IMR-90 (cell line): ENCODE measurements at places on chromosomes 3 and 15.

DNA sequence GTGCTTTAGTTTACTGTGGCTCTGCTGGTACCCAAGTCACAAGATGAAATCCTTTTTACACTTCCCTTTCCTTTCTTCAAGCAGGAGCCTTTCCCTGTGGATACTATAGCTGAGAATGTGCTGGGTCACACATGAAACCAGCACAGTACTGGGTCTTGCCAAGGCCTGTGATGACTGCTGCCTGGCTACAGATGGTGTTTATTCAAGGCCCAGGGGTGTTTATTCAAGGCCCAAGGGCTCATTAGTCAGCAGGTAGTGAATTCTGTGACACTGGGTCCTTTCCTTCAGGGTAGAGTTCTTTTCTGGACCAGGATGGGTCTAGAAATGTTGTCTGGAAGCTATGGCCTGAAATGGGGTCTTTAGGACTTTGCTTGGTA, 99.4 kb downstream of the SH3GL3 start:
- H3K27ac ChIP-seq, result no peak overlapping the region
- no peaks in the 10 kb centered on the region for H3K4me1 ChIP-seq
- no peak for DNase-seq
- no peak overlapping the region for H3K4me3 ChIP-seq
- H3K36me3 ChIP-seq, result no peaks in the 10 kb centered on the region

- H3K36me3 ChIP-seq, result no peaks in the 10 kb centered on the region
- no peak overlapping the region for H3K27ac ChIP-seq
- no peak for DNase-seq
Observed at GRCh38 chr3:24096271-24096670, 151.2 kb downstream of the NR1D2 start.

- no peaks in the 10 kb centered on the region for H3K36me3 ChIP-seq
- no peak overlapping the region for H3K27ac ChIP-seq
- H3K4me1 ChIP-seq, result no peaks in the 10 kb centered on the region
- H3K4me3 ChIP-seq, result no peak overlapping the region
Observed at GRCh38 chr3:132311841-132312240, 5.4 kb upstream of the ACP3 start.

GRCh38 chr15:58472821-58473581, 41.2 kb downstream of the LIPC start:
- peak; percentile 53 for DNase-seq
- H3K4me1 ChIP-seq, result peaks cover 26% of the 10 kb centered on the region
- no peaks in the 10 kb centered on the region for H3K27me3 ChIP-seq
- H3K27ac ChIP-seq, result peak overlapping the region; percentile 23

GRCh38 chr15:28904541-28905315, 19.0 kb downstream of the APBA2 start:
- no peak for DNase-seq
- no peaks in the 10 kb centered on the region for H3K27me3 ChIP-seq
- peaks cover 4% of the 10 kb centered on the region; the same call in 1 of the 2 replicates for H3K4me1 ChIP-seq

DNA sequence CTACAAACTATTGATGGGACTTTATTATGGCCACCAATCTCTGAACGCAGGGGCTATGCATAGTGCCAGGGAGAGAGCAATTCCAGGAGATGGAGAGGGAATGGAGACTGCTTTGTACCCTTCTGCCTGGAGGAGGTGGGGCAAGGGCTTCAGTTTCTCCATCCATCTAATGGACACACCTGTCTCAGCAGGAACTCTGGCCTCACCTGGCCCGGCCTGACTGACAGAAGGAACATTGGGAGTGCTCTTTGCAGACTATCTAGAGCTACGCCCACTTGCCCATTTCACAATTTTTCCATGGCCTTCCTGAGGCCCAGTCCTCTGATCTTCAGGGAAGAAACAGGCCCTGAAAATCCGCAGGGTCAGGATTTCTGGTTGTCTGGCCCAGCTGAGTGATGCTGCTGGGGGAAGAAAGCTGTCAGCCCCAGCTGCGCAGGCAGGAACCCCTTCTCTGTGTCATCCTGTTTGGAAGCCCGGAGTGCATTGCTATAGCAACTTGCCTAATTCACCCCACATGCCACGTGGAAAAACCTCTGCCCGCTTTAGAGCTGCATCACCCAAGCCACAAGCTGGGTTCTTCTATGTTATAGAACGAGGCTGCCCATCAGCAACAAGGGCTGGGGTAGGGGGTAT, 6.4 kb downstream of the ITGA11 start:
- H3K27ac ChIP-seq, result no peak overlapping the region
- peaks cover 5% of the 10 kb centered on the region; the same call in 1 of the 2 replicates for H3K27me3 ChIP-seq
- H3K4me3 ChIP-seq, result no peak overlapping the region
- H3K4me1 ChIP-seq, result peaks cover 21% of the 10 kb centered on the region
